B cell (primary cell): ENCODE measurements at places on chromosomes 3 and 15. TPM values are rescaled to one million over a fixed set of nuclear protein-coding genes. Genes with fewer than 3 reads are reported as not detected.

The LMCD1 gene
- total RNA-seq: 4.7 and 4.9 TPM in 2 replicates

The SLC38A3 gene
- not detected in 2 replicates for total RNA-seq

The CCR3 gene
- total RNA-seq: not detected in 2 replicates

The RETNLB gene
- not detected in 2 replicates for total RNA-seq

The SLC24A5 gene
- total RNA-seq: not detected in 2 replicates
